ENCODE measurements at places on chromosomes 1 and 21.

DNA sequence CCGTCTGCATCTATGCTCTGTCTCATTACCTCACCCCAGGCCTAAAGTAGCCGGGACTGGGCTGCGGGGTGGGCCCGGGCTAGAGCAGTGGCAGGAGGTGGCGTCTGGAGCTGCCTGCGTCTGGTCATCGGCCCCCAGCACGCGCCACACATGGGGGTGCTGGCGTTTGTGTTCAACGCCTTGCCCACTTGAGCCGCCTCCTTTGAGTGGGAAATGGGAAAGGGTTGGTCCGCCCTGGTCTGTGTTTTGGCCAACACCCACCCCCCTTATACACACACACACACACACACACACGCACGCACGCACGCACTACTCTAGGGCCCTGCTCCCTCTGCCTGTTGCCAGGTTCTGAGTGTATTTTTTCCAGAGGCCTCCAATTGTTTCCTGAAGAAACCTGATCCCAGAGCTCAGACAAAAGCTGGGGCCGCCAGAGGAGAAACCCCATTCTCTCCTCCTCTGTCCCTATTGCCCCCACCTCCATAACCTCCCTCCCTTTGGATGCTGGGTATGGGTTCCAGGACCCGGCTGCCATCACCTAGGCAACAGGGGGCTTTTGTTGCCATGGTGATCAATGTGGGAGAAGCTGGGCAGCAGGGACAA, 10.1 kb downstream of the VANGL2 start:
- no peak for DNase-seq

DNA sequence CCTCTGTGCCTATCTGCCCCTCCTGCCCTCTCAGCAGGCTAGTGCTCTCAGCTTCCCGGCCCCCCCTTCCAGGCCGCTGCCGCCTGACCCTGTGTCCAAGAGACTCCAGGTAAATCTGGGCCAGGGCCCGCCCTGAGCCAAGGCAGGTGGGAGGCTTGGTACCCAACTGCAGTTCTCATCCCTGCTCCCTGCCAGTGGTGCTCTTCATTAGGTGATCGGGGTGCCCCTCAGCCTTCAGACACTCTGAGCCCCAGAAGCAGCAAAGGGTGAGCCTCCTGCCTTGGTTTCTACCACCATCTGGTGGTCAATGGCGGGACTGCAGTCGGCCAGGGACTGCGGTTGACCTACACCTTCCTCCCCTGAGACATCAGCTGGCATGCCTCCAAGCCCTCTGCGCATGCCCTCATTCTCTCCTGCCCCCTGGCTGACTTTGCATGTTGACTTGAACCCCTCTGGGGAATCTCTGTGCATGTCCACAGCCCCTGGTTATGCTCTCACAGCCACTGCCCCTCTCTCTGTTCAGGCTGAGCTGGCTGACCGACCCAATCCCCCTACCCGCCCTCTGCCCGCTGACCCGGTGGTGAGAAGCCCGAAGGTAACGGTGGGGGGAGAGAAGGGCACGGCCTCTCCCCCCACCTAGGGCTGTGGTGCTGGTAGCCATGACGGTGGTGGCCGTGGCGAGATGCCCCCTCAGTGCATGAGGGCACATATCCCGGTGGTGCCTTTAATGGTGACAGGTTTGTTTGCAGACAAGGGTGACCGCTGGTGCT, 2.0 kb upstream of the EFNA4 start:
- peak; percentile 85 for DNase-seq

DNA sequence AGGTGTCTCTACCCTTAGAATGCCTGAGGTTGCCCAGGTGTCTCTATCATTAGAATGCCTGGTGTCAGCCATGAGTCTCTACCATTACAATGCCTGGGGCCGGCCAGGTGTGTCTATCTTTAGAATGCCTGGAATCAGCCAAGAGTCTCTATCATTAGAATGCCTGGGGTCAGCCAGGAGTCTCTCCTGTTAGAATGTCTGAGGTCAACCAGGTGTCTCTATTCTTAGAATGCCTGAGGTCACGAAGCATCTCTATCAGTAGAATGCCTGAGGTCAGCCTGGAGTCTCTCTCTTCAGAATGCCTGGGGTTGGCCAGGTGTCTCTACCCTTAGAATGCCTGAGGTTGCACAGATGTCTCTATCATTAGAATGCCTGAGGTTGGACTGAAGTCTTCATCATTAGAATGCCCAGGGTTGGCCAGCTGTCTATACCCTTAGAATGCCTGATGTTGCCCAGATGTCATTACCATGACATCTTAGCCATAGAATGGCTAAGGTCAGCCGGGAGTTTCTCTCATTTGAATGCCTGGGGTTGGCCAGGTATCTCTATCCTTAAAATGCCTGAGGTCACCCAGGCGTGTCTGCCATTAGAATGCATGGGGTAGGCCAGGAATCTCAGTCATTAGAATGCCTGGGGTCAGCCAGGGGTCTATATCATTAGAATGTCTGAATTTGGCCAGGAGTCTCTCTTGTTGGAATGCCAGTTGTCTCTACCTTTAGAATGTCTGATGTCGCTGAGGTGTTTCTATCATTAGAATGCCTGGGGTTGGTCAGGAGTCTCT, 44.0 kb downstream of the RNF187 start:
- DNase-seq, result no peak

DNA sequence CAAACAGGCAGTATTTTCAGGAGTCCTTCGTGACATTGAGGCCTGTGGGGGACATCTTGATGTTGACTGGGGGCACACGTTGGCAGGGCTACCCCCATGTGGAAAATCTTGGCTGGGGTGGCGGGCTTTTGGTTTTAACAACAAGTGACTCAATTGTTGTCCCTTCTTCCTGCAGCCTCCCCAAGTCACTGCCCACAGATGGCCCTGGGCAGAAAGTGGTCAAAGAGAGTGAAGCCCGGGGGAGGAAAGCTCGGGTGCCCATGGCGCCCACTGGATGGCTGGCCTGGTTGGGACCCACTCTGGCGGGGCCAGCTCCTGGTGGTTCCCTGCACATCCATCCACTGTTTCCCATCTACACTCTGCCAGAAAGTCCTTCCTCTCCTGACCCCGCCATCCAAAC, 24.6 kb upstream of the ZNF648 start:
- DNase-seq, result no peak

DNA sequence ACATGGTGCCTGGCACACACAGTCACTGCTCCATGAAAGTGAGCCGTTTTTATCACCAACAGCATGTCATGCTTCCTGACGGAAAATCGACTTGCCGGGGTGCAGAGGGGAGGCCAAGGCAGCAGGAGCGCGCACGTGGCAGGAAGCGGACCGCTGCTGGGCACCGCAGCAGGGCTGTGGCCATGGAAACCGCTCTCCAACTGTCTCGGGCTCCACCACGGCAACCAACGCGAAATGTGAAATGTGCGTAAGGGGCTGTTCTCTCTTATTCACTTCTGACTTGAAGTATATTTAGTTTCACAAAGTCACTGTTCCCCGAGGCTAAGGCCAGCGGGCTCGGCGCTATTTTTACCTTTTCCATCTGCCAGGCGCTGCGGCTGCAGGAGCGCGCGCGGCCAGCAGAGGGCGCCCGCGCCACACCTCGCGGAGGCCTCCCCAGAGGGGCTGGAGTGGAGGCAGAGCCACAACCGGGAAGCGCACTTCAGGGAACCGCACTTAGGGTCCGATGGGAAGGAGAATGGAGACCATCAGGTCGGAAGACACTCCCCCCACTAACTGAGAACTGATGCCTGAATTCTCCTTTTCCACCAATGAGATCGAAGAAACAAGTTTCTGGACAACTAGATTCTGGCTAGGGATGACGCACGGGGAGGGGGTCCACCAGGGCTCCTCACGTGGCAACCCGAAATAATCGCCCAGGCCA, 19.7 kb downstream of the RCC2 start:
- DNase-seq, result peak; percentile 90

DNA sequence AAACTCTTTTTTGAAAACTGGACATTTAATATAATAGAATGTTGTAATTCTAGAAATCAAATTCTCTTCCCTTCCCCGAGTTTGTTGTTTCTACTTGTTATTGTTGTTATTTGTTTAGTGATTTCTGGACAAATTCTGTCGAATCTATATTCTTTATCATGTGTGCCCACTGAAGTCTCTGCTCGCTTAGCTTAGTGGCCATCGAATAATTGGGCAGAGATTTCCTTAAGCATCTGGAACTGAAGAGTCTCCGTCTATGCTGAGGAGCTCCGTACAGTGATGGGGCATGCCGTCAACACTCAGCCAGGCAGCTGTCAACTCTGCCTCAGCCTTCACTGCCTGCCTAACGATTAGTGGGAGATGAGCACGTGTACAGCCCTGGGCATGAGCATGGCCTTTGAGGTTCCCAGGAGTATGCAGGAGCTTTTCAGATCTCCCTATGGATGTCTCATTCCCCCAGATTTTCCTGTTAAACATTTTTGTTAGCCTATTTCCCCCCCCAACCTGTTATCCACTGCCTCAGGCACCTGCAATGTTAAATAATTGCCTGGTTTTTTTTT, 66.8 kb downstream of the SLX9 start:
- no peak for DNase-seq

DNA sequence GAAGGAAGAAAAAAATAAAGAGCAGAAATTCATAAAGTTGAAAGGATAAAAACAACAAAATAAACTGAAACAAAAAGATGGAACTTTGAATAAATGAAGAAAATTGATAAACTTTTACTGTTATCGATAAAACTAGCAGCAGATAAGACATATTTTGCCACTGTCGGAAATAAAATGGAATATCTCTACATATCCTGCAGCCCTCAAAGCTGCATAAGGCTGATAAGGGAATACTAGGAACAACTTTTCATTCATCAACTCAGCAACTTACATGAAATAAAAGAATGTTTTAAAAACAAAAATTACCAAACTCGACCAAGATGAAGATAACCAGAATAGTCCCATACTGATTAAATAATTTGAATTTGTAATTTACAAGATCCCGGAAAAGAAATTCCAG, 48.0 kb upstream of the GRIK1 start:
- no peak for DNase-seq

DNA sequence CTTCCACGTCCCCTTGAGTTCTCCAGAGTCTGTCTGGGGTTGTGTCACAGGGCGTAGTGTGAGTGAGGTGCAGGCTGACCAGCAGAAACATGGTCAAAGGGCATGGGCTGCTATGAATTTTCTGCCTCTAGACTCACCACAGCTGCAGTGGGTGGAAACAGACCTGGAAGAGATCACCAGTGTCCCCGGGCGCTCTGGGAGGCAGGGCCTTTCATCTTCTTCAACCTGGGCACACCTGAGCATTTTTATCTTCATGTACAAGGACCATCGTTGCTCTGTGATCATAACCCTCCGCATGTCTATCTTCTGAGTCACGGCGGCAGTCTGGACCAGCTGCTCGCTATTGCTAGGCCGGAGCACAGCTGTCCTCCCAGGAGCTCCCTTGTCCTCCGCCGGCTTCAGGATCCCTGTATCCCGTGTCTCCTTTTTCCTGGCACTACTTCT, 29.6 kb downstream of the DEGS1 start:
- DNase-seq, result no peak

DNA sequence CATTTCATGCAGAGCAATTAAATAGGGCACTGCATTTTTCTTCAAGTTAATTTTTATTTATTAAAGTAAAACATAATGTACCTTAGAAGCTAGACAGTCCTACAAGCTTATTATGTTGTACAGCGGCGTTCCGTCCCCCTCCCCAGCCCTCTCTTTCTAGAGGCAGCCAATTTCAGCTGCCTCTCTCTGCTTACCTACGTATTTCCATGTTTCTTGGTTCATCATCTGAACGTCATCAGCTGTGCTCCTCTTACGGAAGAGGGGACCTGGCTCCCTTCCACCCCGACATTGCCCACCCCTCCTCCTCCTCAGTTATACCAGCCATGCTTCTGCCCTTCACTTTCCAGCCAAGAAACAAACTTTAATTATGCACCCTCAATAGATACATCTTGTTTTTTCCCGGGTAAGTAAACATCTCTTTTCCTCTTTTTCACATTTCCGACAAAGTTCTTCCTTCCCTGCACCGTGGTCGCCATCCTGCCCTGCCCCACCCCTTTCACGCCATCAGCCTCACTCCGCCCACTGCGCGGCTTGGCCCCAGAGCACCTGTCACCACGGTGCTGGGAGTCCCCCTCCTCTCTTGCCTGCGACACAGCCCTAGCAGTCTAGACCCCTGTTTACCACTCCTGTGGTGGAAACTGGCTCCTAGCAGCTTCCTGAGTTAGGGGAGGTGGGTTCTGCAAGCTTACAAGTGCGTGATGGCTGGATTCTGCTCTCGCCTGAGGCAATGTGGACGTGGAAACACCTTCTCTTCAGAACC, 57.9 kb downstream of the SLC37A1 start:
- DNase-seq, result no peak

DNA sequence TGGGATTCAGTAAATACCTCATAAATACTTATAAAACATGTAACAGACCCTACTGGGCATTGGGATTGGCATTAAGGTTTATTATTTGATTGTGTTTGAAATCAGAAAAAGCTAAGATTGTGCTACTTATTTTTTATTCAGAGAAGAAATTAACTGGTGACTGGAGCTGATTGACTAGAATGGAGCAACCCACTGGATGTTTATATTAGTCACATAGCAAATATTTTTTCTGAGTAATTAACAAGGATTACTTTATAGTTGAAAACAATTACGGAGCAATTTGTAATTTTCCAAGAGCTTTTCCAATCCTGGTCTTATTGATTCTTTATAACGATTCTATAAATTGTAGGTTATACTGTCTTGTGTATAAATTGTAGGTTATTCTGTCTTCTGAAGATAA, 208.7 kb downstream of the HLX start:
- DNase-seq, result peak; percentile 33

DNA sequence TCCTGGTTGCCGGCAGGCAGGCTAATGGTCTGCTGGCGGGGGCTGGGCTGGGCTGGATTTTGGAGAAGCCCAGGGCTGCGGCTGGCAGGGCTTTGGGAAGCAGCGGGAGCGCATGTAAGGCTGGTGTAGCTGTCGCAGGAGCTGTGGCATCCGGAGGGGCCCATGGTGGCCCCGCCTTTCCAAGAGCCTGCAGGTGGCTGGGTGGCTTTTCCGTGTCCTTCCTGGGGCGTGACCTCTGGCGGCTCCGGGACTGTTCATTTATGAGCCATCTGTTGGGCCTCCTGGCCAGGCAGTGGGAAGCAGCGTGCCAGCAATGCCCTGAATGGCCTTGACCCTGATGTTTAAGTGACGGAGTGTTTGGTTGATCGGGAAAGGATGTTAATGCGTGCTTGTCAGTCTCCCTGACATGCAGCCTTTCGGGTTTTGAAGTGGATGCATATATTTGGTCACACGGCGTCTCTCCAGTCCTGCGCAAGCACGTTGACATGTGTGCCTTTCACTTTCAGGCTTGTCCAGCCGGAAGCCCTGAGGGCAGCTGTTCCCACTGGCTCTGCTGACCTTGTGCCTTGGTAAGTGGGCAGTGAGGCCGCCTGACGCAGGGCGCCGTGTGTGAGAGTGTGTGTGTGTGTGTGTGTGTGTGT, 38.5 kb downstream of the AGPAT3 start:
- DNase-seq, result no peak

GRCh38 chr1:119341372-119341947, 27.1 kb upstream of the HAO2 start:
- no peak for DNase-seq

DNA sequence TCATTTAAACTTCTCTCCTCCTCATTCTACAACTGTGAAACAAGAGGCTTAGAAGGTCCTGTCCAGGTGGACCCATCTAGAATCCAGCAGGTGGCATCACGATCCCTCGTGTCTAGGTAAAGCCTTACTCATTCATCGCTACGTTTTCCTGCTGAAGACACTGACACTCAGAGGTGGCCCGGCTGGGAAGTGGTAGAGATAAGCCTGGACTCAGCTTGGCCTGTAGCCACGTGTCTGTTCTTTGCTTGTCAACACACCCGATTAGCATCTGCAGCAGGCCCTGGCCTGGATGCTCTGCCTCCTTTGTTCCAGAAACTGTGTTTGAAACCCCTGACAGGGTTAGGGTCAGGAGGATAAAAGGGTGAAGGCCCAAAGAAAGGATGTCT, 43.4 kb downstream of the PARP1 start:
- no peak for DNase-seq

GRCh38 chr21:16777041-16777720, 735.7 kb upstream of the CXADR start:
- DNase-seq, result no peak
